ENCODE measurements at places on chromosomes 1 and 21. TPM values are rescaled to one million over a fixed set of nuclear protein-coding genes. Genes with fewer than 3 reads are reported as not detected.

- DNase-seq, result no peak
Observed at GRCh38 chr1:11432526-11432925, 46.4 kb upstream of the DISP3 start.

GRCh38 chr21:40051801-40052200, 184.6 kb downstream of the PCP4 start:
- DNase-seq, result no peak

GRCh38 chr1:222547260-222547614, 667 bp downstream of the HHIPL2 start:
- DNase-seq, result no peak

DNA sequence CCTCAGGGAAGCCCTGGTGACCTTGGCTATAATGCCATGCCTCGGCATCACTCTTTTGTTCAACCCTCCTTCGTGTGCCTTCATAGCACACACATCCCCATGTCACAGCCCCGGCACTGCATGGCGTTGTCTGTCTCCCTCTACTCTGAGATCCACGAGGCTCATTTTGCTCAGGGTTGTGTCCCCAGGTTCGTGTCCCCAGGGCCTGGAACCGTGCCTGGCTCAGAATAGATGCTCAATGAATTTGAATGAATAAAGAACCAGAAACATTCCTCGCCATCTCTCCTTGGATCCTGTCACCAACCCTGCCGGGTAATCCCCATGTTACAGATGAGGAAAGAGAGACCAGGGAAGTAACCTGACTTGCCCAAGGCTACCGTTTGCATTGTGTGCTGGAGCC, 177.3 kb downstream of the PTPRU start:
- no peak for DNase-seq

GRCh38 chr1:224182057-224182865, 779 bp upstream of the DEGS1 start:
- DNase-seq, result no peak

DNA sequence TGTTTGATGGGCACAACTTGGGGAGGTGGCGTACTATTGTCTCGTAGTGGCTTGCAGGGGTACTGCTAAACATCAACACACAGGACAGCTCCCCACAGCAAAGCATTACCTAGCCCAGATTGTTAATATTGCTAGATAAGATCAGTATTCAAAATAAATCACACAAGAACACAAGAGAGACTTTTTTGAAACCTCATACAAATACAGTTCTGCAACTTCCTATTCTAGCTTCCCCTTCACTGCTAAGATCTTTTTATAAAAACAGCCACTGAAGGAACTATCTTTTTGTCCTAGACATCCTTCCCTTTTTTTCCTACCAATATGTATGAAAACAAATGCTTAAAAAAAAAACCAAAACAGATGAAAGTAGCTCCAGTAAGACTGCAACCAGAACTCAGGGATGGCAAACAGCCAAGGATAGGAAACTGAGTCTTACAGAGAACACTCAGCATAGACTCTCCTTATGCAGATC, 137.8 kb upstream of the KRTAP19-8 start:
- no peak for DNase-seq

DNA sequence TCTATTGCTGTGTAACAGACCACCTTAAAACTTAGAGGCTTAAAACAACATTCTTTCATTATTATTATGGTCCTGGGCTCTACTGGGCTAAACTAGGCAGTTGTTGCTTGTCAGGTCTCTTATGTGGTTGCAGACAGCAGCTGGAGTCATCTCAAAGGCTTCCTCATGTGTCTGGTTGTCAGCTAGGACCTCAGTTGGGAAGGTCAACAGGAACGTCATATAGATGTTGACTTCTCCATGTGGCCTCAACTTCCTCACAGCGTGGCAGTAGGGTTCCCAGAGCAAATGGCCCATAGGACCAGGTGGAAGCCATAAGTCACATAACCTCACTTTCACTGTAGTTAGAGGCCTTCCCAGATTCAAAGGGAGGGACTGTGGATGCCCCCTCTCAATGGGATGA, 15.4 kb upstream of the MEF2D start:
- DNase-seq, result no peak

DNA sequence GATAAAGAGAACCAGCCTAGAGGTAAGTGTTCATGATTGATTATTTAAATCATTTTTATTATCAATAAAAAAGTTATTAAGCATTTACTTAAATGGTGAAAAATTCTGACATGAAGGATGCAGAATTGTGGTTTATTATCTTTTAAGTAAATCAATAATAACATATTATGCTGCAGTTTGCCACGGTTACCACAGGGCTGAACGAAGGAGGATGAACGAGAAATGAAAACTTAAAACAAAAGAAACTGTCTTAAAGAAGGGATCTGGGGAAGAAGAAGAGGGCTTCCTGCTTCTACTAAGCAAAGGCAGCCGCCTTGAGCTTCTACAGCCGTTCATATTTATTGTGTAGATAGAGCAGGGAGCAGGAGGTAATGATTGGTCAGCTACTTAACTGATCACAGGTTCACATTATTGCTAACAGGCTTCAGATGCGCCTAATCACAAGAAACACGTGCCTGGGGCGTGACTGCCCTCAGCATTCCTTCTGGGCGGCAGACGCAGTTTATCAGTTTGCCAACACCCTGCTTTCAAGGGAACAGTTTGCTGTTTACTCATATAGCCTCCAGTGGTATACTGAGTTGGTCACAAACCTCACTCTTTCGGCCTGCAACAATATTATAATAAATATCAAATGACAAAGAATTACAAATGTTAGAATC, 5.8 kb upstream of the FNBP1L start:
- DNase-seq, result peak; percentile 16

GRCh38 chr1:27391511-27392095, 819 bp upstream of the GPR3 start:
- peak; percentile 54 for DNase-seq

GRCh38 chr1:201311356-201312011, 28.2 kb downstream of the PKP1 start:
- DNase-seq, result no peak

- DNase-seq, result no peak
Observed at GRCh38 chr1:173356191-173356762, 120.9 kb upstream of the PRDX6 start.

GRCh38 chr1:2240270-2241156, 12.4 kb downstream of the SKI start:
- no peak for DNase-seq

- DNase-seq, result no peak
Observed at GRCh38 chr1:25563330-25564215, 20.2 kb downstream of the LDLRAP1 start.

DNA sequence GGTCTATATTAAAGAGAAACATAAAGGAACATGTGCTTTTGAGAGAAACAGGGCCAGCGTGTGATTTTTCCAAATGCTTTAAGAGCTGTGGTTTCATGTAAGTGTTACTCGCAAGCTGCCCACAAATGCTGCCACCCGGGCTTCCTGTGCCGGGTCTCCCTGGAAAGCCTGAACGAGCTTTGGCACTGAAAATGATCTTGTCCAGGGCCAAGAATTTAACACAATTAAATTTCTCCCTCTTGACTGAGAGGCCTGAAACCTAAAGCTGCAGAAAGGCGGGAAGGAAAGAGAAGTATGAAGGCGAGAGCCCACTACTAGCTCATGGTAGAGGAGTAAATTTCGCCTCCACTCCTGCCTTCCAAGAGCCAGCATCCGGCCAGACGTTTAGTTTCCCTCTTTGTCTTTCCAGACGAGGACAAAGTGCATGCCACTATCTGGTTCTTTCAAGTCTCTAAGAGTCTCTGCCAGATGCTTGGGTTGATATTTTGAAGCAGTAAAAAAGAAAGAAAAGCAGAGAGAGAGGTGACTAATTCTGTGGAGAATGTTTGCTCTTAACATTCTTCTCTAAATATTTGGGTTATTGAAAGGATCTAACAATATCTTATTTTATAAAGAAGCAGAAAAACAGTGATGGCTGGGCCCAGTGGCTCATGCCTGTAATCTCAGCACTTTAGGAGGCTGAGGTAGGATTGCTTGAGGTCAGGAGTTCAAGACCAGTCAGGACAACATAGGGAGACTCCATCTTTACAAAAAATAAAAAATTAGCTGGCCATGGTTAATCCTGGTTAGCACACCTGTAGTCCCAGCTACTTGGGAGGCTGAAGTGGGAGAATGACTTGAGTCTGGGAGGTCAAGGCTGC, 100.0 kb upstream of the HNRNPU start:
- DNase-seq, result no peak

DNA sequence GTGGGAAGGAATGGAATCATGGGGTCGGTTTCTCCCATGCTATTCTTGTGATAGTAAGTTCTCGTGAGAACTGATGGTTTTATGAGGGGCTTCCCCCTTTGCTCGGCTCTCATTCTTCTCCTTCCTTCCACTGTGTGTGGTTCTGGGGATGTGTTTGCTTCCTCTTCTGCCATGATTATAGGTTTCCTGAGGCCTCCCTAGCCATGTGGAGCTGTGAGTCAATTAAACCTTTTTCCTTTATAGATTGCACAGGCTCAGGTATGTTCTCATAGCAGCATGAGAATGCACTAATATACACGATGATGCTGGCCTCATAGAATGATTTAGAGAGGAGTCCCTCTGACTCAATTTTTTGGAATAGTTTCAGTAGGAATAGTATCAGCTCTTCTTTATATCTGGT, 195.4 kb upstream of the IVNS1ABP start:
- no peak for DNase-seq

- no peak for DNase-seq
Observed at GRCh38 chr1:227447531-227447990, 115.8 kb upstream of the ZNF678 start.

Gene FCRL4
- not detected for total RNA-seq

Gene KCNE1
- 0.34 TPM for total RNA-seq

Gene A3GALT2
- not detected for total RNA-seq

Gene IGSF21
- not detected for total RNA-seq

Gene PTPN7
- 112 TPM for total RNA-seq

Gene OPRD1
- 0.02 TPM for total RNA-seq

Gene DYNLT4
- not detected for total RNA-seq

All from K562 (cell line).